ENCODE measurements at places on chromosomes 7 and 10. TPM values are rescaled to one million over a fixed set of nuclear protein-coding genes. Genes with fewer than 3 reads are reported as not detected.
A peak's percentile ranks its signal among the peaks of the same experiment; 100 is the strongest.

RASA4B gene
- total RNA-seq, result 21.1 TPM

DNA sequence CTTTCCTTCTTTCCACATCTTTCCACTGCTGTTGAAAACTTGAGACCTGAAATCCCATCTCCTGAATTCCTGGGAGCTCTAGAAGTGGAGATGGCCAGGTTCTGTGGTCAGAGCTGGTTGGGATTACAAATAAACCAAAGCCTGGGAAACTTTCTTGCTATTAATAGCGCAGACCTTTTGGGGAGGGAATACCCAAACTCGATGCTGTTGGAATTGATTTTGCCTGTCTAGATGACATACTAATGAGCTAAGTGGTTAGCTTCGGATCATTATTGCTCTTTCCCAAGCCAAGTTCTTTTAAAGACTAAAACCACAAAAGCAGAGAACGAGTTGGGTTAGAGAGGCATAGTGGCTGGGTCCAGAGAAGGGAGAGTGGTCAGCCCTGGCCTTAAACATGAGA, 76.6 kb downstream of the TCF7L2 start:
- H3K36me3 ChIP-seq, result no peaks in the 10 kb centered on the region
- DNase-seq, result no peak
- H3K27me3 ChIP-seq, result peaks cover 23% of the 10 kb centered on the region
- no peak overlapping the region for H3K27ac ChIP-seq

DNA sequence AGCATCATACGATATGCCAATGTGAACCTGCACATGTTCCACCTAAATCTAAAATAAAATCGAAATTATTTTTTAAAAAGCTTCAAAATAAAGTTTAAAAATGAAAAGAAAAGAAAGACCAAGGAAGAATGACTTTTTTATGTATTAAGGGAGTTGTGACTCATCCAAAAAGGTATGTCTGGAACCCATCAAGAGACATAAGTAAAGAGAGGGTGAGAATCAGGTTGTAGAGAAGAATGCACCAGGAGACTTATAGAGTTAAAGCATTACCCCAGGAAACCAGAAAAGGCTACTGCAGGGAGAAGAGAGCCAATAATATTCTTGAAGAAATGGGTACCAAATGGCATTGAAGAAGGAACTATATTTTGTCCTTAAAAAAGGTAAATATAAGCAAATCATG, 69.8 kb downstream of the CTTNBP2 start:
- H3K27me3 ChIP-seq, result no peaks in the 10 kb centered on the region
- no peak overlapping the region for H3K4me3 ChIP-seq
- H3K4me1 ChIP-seq, result no peaks in the 10 kb centered on the region

GRCh38 chr10:70990681-70991080, 102.3 kb upstream of the PCBD1 start:
- peaks cover 2% of the 10 kb centered on the region for H3K27me3 ChIP-seq
- no peaks in the 10 kb centered on the region for H3K36me3 ChIP-seq
- peaks cover 10% of the 10 kb centered on the region for H3K4me1 ChIP-seq
- H3K4me3 ChIP-seq, result no peak overlapping the region
- no peak for DNase-seq
- no peak overlapping the region for H3K27ac ChIP-seq

GRCh38 chr7:101780281-101780680, 37.1 kb upstream of the CUX1 start:
- no peaks in the 10 kb centered on the region for H3K36me3 ChIP-seq
- H3K4me3 ChIP-seq, result no peak overlapping the region
- H3K27me3 ChIP-seq, result peaks cover 9% of the 10 kb centered on the region
- H3K4me1 ChIP-seq, result no peaks in the 10 kb centered on the region
- DNase-seq, result no peak

NUTM2E gene
- total RNA-seq, result 0.13 TPM

DNA sequence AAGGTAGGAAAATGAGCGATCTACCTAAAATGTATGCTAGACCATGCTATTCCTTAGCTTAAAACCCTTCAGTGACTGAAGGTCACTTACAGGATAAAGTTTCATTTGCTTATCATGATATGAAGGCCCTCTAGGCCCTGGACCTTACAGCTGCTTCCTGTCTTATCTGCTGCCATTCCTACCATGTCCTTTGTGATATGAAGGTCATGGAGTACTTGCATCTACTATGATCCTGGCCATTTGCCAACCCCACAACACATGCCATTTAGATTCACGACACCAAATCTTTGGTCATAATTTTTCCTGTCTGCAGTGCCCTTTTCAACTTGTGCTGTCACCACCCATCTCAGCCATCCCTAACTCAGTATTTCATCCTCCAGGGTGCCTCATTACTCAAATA, 181.8 kb upstream of the MDFIC start:
- H3K4me1 ChIP-seq, result no peaks in the 10 kb centered on the region
- no peaks in the 10 kb centered on the region for H3K36me3 ChIP-seq
- no peak for DNase-seq
- H3K27me3 ChIP-seq, result no peaks in the 10 kb centered on the region
- H3K4me3 ChIP-seq, result no peak overlapping the region

GIMAP2 gene
- 82.9 TPM for total RNA-seq

DNA sequence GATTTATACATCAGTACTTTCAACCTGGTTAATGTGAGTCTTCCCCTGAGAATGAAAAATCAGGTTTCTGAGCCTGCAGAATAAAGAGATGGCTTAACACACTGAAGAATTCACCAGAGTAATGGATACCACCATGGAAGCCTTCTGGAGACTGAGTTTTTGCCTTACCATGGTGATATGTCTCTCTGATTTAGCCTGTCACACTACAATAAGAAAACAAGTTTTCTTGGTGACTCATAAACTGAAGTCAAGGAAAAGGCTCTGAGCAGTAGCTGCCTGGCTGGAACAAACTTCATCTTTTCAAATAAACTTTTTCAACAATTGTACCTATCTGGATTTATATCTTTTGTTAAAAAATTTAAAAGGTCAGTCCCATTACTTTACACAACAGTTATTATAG, 229.0 kb downstream of the PRPF18 start:
- H3K27ac ChIP-seq, result no peak overlapping the region
- H3K27me3 ChIP-seq, result peaks cover 2% of the 10 kb centered on the region
- peaks cover 11% of the 10 kb centered on the region for H3K4me1 ChIP-seq
- no peak overlapping the region for H3K4me3 ChIP-seq

ZNF853 gene
- total RNA-seq, result 0.78 TPM

GIMAP7 gene
- total RNA-seq, result 134 TPM

COL13A1 gene
- not detected for total RNA-seq

ARL5B gene
- 9.1 TPM for total RNA-seq

- H3K36me3 ChIP-seq, result no peaks in the 10 kb centered on the region
- no peak overlapping the region for H3K27ac ChIP-seq
- H3K4me3 ChIP-seq, result no peak overlapping the region
- H3K27me3 ChIP-seq, result no peaks in the 10 kb centered on the region
- peaks cover 7% of the 10 kb centered on the region for H3K4me1 ChIP-seq
- DNase-seq, result peak; percentile 22
Observed at GRCh38 chr7:95686109-95686508, 86.2 kb upstream of the DYNC1I1 start.

HMX3 gene
- total RNA-seq, result not detected

GRCh38 chr7:41592236-41592635, 110.7 kb downstream of the INHBA start:
- no peak overlapping the region for H3K4me3 ChIP-seq
- no peaks in the 10 kb centered on the region for H3K4me1 ChIP-seq
- H3K27ac ChIP-seq, result no peak overlapping the region

C7orf33 gene
- not detected for total RNA-seq

CLRN3 gene
- total RNA-seq, result not detected

DNA sequence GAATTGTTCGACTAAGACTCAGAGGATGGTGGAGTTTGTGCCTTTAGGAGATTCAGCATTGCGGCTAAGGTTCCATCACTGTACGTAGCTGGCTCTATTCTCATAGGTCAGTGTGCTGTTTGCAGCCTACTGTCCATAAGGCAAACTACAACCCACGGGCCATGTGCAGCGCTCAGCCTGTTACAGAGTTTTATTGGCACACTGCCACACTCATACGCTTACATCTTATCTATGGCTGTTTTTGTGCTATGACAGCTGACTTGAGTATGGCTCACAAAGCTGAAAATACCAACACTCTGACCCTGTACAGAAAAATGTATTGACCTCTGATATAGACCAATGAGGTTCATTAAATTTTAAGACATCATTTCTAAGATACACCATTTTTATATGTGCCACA, 114.5 kb downstream of the ARID5B start:
- H3K36me3 ChIP-seq, result peaks cover 40% of the 10 kb centered on the region
- no peak overlapping the region for H3K27ac ChIP-seq
- no peaks in the 10 kb centered on the region for H3K27me3 ChIP-seq
- no peak for DNase-seq

GRCh38 chr7:29139191-29139590, 7.1 kb downstream of the CPVL start:
- no peak for DNase-seq
- H3K36me3 ChIP-seq, result no peaks in the 10 kb centered on the region
- H3K4me3 ChIP-seq, result no peak overlapping the region
- no peaks in the 10 kb centered on the region for H3K4me1 ChIP-seq
- H3K27ac ChIP-seq, result no peak overlapping the region

DNA sequence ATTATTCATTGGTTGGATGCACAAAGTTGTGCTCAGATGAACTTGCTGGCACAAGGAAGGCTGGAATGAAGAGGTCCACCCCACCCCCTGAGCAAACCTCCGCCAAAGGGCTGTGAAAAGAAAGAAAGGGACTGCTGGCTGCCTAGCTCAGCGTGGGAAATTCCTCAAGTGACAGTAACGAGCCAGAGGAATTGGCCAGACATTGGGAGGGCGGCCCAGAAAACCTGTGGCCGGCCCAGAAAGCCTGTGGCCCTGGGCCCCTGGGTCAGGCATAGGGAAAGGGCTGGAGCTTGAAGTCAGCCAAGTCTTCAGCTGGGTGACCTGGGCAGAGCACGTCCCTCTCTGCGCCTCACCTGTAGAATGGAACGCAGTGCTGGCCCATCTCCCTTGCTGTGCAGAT, 30.6 kb upstream of the CTBP2 start:
- no peak overlapping the region for H3K27ac ChIP-seq
- no peak for DNase-seq
- no peak overlapping the region for H3K4me3 ChIP-seq
- H3K36me3 ChIP-seq, result no peaks in the 10 kb centered on the region

- no peaks in the 10 kb centered on the region for H3K27me3 ChIP-seq
- H3K27ac ChIP-seq, result no peak overlapping the region
- no peak overlapping the region for H3K4me3 ChIP-seq
- no peak for DNase-seq
- H3K36me3 ChIP-seq, result no peaks in the 10 kb centered on the region
- H3K4me1 ChIP-seq, result peaks cover 21% of the 10 kb centered on the region
Observed at GRCh38 chr10:62761115-62761514, 43.4 kb upstream of the ADO start.

- H3K4me3 ChIP-seq, result no peak overlapping the region
- no peaks in the 10 kb centered on the region for H3K27me3 ChIP-seq
- no peak for DNase-seq
- no peaks in the 10 kb centered on the region for H3K4me1 ChIP-seq
Observed at GRCh38 chr7:41375582-41375981, 327.3 kb downstream of the INHBA start.

GRCh38 chr7:103413407-103413806, 32.6 kb downstream of the SLC26A5 start:
- H3K4me1 ChIP-seq, result no peaks in the 10 kb centered on the region
- H3K36me3 ChIP-seq, result no peaks in the 10 kb centered on the region
- H3K27me3 ChIP-seq, result peaks cover 12% of the 10 kb centered on the region
